Activated T-cell treated with anti-CD3 and anti-CD28 coated beads, Interleukin-2, amount 50 U/mL, for 1 hour (primary cell): ENCODE measurements at places on chromosomes 1 and 21.

DNA sequence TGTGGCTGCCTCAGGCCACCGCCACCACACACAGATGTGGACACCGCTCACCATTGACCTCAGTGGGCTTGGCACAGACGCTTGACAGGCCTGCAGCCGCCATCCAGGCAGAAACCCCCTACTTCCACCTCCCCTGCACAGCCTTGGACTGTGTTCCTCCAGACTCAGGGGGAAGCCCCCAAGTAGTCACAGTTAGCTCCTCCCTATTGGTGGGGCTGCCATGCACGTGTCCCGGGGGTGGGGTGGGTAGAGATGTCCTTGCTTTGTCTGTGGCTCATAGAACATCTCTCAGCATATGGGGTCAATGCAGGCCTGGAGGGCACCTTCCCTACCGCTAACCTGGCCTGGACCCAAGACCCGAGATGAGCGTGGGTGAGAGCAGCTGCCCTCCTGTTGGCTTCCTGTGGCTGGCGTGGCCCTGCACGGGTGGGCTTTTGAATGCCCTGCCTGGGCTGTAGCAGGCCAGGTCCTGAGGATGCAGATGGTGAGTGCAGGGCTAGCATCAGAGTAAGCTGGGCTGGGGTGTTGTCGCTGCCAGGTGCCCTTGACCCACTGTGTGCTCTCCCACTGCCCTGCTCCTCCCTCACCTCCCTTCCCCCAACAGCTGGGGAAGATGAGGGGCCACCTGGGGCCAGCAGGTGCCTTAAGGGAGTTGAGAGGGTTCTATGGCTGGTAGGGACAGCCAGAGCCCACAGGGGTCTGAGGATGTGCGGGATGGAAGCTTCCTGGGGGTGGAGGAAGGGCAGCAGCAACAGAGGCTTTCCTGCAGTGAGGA, 6.2 kb downstream of the CROCC start:
- DNase-seq: no peak

DNA sequence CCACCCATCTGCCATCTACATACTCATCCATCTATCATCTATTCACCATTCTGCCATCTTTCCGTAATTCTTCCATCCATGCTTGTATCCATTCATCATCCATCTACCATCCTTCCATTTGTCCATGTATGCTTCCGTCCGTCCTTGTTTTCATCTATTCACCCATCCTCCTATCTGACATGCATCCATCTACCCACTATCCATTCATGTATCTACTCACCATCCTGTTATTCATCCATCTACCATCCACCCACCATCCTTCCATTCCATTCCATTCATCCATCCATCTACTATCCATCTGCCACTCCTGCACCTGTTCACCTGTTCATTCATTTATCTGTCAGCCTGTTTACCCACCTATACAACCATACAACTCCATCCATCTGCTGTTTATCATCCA, 86.2 kb downstream of the TRIM11 start:
- no peak for DNase-seq

DNA sequence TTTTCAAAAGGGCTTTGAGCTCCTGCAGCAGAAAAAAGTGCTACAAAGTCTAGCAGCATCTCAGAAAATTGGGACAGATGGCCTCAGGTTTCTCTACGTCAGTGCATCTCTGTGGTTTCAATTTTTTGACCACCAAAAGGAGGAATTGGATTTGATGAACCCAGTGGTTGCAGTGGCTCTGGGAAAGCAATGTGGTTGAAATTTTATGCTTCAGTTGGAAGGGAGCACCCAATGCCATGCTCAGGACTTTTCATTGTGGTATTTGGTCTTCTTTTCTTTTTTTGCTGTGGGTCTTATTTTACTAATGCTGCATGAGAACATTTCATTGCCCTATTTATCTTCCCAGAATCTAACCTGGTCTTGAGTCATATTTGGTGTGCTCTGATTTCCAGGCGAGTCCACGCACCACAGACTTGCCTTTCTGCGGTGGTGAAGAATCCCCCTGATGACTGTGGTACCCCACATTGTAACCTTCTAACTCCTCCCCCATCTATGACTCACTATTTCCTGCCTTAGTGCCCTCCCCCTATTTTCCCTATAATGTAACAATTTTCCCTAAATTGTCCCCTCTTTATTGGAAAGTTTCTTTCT, 56.7 kb downstream of the S1PR1 start:
- no peak for DNase-seq

- no peak for DNase-seq
Measured at GRCh38 chr1:169110689-169111447, 4.4 kb downstream of the ATP1B1 start.

DNA sequence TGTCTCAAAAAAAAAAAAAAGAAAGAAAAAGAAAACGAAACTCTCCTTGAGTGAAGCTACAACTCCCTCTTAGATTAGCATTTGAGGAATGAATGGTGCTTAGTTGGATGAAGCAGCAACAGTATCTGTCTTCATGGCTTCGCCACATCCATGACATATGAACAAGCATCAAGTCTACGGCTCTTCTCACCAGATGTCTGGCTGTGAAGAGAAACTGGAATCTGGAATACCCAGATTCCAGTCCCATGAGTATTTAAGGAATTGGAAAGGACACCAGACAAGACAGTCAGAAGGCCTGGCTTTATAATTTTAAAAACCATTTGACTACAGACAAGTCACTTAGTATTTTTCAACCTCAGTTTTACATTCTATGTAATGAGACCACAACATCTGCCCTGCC, 38.0 kb upstream of the TADA1 start:
- DNase-seq: no peak

DNA sequence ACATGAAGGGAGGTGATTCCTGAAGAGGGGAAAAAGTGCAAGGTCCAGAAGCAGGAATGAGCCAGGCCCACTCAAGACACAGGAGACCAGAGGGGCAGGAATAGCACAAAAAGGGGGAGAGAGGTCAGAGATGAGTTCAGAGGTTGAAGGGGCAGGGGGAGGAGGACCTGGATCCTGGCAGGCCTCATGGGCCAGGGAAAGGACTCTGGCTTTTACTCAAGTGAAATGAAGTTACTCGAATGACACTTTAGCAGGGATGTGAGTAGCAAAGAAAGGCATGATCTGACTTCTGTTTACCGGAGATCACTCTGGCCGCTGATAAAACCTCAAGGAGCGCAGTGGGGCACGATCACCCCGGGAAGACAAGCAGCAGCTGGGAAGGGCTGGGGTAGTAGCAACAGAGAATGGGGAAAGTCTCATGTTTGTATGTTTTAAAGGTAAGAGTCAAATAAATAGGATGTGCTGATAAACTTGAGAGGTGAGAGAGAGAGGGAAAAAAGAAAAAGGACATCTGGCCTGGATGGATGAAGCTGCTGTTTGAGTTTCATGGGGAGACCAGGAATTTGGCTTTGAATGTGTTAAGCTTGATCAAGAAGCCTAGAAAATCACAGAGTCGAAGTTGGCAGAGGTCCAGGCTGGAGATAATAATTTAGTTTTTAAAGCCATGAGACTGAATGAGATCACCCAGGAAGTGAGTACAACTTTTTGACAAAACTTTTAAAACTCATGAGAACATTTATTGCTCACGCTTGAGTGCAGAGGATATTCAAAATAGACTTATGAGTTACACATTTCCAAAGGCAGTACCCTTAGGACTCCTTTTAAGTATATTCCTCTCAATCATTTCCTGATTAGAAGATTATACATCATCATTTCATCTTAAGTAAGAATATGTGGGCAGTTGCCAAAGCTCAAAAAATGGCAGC, 156.0 kb downstream of the RERE start:
- DNase-seq: no peak

DNA sequence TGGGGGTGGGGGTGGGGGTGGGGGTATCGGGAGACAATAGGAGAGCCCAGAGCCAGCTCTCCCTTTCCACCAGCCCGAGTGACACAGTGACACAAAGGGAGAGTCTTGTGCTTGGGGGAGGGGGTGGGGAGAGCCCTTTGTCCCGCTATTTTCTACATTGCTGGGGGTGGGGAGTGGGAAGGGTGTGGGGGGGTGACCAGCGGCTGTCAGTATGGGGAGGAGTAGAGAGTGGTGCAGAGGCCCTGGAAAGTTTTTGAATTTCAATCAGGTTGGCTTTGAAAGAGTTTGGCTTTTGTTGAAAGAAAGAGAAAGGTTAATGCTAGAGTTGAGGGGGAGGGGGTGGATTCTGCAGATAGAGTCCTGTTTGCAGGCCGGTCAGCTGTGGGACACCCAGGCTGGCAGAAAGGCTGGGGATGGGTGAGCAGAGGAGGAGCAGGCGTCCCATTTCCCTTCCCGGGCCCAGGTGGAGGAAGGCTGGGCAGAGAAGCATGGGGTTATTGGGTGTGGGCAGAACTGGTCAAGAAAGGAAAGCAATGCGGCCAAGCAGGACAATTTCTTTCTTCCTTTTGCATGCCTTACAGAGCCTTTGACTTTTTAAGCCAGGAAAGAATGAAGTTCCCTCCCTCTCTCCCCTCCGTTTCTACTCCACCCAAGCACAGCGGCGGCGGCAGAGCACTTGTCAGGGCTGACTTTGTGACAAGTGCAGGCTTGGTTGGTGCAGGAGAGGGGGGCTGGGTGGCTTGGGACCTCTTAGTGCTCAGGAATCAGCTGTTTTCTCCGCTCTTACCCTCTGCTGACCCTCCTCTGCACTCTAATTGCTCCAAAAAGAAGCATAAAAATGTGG, 96.2 kb downstream of the RNF220 start:
- no peak for DNase-seq

GRCh38 chr1:149978547-149979023, 31.9 kb downstream of the OTUD7B start:
- DNase-seq: no peak

- DNase-seq: no peak
Measured at GRCh38 chr1:155039308-155039669, 5.7 kb downstream of the DCST1 start.

- no peak for DNase-seq
Measured at GRCh38 chr1:113861641-113862040, 9.9 kb downstream of the PTPN22 start.

- no peak for DNase-seq
Measured at GRCh38 chr1:205171369-205171768, 40.1 kb downstream of the DSTYK start.

GRCh38 chr1:227521782-227522181, 41.6 kb upstream of the ZNF678 start:
- no peak for DNase-seq

- no peak for DNase-seq
Measured at GRCh38 chr1:111611986-111612385, 7.6 kb upstream of the RAP1A start.

- no peak for DNase-seq
Measured at GRCh38 chr21:27275294-27275927, 308.5 kb upstream of the ADAMTS5 start.

GRCh38 chr1:69513601-69514000, 54.1 kb upstream of the LRRC7 start:
- no peak for DNase-seq

DNA sequence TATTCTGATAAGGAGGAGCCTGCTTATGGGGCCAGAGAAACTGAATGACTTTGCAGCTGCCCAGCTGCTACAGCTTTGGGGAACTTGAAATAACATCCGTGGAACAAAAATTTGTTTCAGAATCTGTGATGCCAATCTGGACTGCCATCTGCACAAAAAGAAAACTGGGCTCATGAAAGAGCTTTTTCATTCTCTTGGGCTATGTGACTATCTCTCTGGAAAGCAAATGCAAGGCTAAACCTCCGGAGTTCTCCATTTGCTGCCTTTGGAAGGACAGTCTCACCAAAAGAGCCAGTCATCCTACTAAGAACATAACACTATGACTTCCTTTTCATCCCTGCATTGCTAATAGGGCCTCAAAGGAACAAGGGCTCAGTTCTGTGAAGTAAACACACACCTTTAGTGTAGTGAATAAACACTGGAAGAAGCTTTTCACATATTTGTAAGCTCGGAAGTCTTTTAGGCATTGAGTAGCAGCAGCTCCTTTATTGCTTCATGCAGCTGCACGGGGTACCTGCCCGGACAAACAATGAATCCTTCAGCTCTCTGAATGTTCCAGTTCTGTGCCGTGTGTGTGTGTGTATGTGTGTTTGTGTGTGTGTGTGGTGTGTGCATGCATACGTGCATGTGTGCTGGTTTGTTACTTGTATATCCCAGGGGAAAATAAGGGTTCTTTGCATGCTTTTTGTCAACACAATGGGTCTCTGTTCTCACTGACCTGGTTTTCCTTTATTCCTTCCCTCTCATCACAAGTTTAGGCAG, 255.5 kb upstream of the SGIP1 start:
- no peak for DNase-seq

DNA sequence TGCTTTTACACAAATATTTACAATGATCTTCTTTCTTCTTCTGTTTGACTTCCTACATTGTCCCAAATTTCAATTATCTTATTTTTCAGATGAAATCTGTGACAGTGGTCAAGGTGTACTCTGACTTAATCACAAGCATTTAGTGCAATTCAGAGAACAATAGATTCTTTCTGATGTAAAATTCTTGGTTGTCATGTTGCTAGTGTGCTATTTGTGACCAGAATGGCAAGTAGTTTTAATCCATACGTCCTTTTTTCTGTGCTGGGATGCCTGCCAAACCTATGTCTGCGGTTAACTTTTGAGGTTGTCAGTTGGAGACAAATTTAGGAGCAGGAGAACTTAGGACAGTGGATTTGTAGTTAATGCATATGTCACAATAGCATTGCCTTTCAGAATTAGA, 31.0 kb downstream of the NCAM2 start:
- DNase-seq: no peak

DNA sequence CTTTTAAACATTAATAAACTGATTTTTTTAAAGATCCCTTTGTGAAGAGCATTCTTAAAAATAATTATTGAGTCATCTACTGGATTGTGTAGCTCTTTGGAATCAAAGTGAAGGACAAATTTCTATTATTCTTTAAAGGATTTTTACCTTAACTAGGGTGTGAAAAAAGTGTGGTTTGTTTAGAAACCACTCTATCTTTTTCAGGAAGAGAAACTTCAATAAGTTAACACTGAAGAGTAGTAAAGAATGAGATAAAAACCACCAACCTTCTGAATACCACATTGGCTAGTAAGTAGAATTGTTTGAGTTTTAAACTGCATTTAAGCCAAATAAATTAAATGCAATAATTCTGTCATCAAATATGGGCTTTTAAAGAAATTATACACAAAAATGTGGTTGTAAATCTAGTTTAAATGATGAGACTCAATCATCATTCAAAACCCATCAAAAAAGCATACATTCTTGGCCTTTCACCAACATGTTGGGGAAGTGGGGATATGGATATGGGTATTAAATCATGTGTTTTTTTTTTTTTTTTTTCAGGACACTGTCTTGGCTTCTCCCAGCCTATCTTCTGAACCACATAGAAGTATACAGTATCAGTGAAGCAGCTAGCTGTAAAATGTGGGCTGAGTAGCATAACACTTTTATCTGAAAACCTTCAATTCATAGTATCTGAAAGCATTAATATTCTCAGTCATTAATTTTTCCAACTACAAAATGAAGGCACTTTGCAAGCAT, 4.8 kb downstream of the S1PR1 start:
- no peak for DNase-seq

- no peak for DNase-seq
Measured at GRCh38 chr1:246591504-246591903, 25.2 kb downstream of the CNST start.

GRCh38 chr1:1283821-1284220, 3.6 kb downstream of the SCNN1D start:
- no peak for DNase-seq

DNA sequence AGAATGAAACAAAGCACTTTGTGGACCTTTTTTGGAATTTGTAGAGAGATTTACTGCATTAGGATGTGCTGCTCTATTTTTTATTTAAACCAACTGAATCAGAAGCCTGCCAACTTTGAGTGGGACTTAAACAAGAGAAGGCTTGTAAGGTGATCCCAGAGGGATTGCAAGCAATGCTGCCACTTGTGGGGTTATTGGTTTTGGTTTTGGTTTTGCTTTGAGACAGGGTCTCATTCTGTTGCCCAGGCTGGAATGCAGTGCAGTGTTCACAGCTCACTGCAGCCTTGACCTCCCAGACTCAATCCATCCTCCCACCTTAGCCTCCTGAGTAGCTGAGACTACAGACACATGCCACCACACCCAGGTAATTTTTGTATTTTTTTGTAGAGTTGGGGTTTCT, 32.2 kb upstream of the GNG5 start:
- DNase-seq: no peak
